ENCODE measurements at places on chromosomes 4 and X.

DNA sequence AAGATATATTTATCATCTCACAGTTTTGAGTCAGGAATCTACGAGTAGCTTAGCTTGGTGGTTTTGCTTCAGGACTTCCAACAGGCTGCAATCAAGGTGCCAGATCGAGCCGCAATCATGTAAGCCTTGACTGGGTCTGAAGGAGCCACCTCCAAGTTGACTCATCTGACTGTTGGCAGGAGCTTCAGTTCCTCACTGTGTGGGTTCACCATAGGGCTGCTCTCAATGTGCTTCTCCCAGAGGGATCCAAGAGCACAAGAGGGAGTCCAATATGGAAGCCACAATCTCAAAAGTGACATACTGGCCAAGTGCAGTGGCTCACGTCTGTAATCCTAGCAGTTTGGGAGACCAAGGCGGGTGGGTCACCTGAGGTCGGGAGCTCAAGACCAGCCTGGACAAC, 26.5 kb downstream of the DCHS2 start:
- no peak for DNase-seq

- DNase-seq, result no peak
Observed at GRCh38 chr4:172134521-172134920, 321.3 kb downstream of the GALNTL6 start.

DNA sequence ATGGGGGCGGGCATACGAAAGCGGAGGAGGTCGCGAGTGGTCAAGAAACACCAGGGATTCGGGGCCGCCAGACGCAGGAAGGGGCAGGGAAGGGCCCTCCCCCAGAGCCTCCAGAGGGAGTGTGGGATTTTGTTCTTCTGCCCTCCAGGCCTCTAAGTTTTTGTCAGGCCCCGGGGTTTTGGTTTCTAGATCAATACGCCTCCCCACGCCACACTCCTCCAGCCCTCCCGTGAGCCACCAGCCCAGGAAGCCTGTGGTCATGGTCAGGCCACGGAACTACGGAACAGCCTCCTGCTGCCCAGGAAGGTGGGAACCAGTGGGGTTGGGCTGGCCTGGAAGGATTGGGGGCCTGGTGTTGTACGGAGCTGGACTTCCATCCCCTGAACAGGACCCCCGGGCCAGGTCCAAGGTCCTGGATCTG, 38.4 kb downstream of the CPLX1 start:
- no peak for DNase-seq

DNA sequence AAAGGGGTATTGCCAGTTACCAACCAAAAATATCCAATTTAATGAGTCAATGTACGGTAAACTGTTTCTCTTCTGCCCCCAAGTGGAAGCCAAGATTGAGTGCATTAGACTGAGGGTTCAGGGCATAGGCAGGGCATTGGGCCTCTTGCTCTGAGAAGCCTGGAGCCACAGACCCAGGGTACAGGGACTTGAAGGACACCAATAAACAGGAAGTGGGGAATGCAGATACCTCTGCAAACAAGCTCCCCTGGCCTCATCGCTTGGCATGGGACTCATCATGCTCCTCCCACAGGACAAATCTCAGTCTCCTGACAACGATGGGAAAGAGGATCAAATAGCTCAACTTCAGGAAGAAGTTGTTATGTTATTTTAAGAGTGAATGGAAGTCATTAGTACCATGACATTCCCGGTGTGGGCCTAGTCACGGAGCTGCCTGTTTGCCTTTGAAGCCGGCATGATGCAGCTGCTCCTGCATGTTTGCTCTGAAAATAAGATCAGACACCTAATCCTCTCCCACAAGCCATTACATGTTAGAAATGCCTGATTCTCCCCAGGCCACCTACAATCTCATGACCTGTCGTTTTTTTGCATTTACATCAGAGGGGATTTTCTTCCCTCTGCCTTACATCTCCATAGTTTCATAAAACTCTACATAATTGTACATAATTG, 224.2 kb downstream of the RCHY1 start:
- no peak for DNase-seq

DNA sequence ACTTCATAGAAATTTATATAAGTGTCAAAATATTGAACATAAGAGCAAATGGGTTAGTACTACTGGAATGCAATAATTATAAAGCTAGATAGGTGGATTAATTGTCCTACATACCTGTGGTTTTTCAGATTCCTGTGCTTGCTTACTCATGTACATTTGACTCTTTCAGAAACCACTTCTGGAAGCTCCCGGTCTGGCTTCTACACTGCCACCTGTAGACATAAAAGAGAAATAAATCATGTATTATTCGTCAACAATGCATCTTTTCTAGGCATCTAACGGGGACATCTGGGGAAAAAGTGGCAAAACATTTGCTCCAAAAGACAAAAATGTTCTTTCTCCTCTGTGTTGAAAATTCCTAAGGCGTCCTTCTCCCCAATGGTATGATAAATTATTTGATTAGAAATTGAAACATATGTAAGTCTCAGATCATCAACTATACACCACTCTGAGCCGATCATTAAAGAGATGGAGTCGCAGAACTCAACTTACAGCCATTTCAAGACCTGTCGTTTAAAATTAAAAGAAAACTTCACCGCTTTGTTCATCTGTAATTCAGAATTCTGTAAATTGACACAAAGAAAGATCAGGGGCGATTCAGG, 648.7 kb upstream of the DIPK2B start:
- no peak for DNase-seq

DNA sequence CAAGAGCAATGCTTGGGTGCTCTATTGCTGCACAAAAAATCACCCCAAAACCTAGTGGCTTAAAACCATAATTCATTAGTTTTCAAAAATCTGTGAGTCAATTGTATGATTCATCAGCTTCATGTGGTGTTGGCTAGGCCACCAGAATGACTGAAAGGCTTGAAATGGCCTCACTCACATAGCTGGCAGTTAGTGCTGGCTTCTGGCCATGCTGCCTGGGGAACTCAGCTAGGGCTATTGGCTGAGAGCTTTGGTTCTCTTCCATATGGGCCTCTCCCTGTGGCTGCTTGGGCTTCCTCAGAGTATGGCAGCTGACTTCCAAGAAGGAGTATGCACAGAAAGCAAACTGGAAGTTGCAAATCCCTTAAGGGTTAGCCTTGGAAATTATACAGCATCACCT, 3.1 kb upstream of the MTMR1 start:
- DNase-seq, result no peak

DNA sequence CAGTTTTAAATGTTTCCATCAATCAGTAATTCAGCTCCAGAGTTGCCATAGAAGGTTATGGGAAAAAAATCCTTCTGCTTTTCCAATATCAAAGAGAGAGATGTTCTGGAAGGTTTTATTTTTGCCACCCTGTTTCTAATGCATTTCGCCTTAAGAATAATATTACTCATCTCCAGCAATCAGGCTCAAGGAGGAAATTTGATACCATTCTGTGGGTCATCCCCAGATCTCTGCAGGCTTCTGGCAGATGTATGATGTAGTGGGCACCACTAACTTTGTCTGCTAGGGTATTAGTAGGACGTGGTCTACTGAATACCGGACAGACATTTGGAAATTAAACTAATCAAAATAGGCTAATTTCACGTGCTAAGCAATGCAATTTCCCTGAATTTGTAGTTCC, 645.4 kb upstream of the TENM3 start:
- no peak for DNase-seq

DNA sequence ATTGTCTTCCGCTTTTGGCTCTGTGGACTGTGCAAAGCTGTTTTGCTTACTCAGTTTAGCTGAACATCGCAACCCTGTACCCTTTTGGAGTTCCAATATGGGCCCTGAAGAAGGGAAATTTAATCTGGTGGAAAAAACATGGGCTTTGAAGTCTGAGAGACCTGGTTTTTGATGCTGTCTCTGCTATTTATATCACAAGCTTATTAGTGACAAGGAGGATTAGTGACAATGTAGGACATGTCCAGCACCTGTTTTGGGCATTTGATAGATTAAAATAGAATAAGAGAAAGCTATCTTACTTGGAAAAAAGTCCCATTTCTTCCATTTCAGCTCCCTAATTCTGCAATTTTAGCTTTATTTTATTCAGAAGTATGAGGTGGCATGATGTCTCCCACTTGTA, 417.3 kb downstream of the SPRY1 start:
- no peak for DNase-seq

DNA sequence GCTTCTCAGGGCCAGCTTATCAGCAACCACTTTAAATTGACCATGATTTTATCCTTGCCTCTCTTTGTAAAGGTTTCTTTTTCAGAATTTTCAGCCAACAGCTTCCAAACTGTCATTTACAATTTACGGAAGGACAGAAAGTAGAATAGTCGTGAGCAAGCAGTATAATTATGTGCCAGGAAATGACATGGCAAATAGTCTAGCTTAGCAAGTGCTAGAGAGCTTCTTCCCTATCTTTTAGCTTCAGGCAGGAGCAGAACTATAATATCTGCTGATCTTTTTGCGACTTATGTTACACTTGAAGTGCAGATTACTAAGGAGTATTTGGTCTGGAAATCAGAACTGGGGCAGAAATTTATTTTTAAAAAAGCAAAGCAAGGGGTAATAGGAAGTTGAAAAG, 123.0 kb upstream of the AP1S2 start:
- DNase-seq, result no peak

- no peak for DNase-seq
Observed at GRCh38 chr4:763191-763810, 57.7 kb downstream of the PCGF3 start.

DNA sequence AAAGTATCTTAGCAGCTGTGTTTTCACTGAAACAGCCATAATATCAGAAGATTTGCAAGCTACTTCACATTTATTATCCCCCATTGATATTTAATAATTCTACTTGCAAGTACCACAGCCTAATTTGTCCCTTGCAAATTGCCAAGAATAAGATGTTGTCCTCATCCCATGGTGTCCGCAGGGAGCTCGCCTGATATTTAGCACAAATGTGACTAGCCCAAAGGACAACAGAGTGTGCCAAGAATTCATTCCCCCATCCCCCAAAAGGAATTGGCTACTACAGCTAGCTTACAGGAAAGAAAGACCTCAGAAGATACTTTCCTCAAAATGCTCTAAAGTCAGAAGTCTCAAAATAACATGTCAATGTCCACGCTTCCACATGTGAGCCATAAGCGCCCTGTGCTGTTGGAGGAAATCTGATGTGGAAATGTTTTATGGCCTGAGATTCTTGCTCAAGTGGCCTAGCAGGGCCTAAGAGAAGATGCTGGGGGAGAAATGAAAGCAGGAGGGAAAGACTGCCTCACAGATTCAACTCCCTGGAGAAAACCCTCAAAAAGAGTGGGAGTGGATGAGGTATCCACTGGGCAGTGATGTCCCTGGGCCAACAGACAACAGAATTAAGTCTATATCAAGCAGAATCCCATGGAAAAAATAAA, 111.4 kb downstream of the SH3KBP1 start:
- no peak for DNase-seq

DNA sequence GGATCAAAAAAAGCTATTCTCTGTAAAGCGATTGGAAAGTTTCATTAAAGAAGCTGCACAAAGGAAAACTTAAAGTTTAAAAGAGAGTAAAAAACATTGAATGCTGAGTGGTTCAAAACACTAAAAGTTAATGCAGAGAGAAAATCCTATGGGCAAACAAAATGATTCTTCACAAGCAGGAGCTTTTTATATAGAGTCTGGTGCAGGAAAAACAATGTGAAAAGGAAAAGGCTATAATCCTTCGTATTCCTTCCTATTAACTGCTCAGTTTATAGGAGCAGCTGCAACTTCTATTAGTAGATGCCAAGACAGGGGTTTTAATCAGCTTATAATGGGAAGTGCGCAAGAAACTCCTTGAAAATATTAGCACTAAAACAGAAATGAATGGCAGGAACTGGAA, 100.7 kb downstream of the PDGFC start:
- DNase-seq, result no peak

- DNase-seq, result no peak
Observed at GRCh38 chr4:110926841-110927400, 304.0 kb upstream of the PITX2 start.

- DNase-seq, result no peak
Observed at GRCh38 chr4:1419708-1420107, 13.5 kb upstream of the NKX1-1 start.

- no peak for DNase-seq
Observed at GRCh38 chr4:578451-579443, 2.7 kb upstream of the TMEM271 start.

DNA sequence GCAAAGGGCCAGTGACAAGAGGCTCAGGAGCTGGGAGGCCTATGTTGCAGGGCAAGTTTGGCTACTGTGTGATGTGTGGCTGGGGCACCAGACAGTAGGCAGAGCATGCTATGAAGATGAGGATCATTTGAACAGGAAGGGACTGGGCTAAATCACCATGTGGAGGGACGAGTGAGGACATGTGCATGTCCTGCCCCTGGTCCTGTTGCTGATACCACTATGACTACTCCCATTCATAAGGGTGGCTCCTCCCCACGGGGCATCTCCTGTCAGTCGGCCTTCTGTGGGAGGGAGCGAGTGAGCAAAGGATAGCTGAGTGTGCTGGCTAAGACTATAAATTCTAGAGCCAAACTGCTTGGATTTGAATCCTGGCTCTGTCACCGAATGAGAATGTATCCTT, 139.2 kb downstream of the TMEM164 start:
- no peak for DNase-seq

- DNase-seq, result no peak
Observed at GRCh38 chrX:65300104-65300809, 234.3 kb downstream of the LAS1L start.

DNA sequence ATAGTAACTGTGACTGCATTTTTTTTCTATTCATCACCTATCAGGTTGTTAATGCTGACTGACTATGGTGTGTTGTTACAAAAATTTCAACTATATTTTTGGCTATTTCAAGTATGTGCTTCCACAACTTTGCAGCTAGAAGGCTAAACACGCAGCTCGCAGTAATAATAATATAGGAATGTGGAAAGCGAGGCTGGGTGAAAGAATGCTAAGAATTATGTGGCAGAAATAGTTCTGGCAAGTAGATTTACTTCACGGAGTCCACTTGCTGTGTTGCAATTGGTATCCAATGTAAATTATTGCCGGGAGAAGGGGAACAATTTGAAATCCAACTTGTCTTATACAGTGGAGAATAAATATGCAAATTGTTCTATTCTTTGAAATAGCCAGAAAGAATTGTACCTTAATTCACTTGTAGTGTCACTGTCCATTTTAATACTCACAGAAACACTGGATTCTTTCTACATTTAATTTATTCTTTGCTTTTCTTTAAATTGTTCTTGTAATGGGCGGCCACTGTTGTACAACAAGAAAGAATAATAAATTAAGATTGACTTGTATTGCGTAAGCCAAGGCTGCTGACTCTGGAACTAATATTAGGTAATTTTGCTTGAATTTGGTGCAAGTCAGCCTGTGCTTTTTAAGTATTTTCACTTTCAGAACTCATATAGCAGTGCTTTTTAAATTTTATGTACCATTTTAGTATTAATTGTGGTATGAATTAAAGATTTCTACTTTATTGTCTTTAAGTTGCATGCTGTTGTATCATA, 154.9 kb downstream of the FRMPD4 start:
- DNase-seq, result no peak

DNA sequence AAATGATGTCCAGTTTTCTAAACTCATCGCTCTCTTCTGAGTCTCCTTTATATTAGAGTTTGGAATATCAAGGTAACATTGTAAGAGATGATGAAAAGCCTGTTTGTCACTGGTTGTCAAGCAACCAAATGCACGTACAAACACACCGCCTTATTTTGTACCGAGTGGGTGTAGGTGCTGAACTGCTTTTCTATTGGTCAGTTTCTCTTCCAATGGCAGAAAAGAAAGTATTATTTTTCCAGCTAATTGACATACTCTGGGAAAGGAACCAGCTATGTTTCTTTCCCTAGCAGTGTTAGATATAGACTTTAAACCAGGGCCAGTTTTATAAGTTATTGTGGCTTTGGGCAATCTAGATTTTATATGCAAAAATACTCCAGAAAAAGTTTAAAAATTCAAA, 6.6 kb upstream of the PPM1K start:
- no peak for DNase-seq

GRCh38 chrX:65581661-65582339, 47.2 kb upstream of the LAS1L start:
- no peak for DNase-seq

- no peak for DNase-seq
Observed at GRCh38 chrX:118250445-118250844, 95.5 kb upstream of the WDR44 start.
